HFFc6 (cell line): ENCODE measurements at places on chromosomes 13 and 19. TPM values are rescaled to one million over a fixed set of nuclear protein-coding genes. Genes with fewer than 3 reads are reported as not detected.

LGALS16 gene
- total RNA-seq: not detected in 3 replicates

CFAP97D2 gene
- not detected in 3 replicates for total RNA-seq

ZNF540 gene
- total RNA-seq: 0.14 to 1.0 TPM (median 0.44 TPM) in 3 replicates

CEACAM4 gene
- not detected in 3 replicates for total RNA-seq

DNA sequence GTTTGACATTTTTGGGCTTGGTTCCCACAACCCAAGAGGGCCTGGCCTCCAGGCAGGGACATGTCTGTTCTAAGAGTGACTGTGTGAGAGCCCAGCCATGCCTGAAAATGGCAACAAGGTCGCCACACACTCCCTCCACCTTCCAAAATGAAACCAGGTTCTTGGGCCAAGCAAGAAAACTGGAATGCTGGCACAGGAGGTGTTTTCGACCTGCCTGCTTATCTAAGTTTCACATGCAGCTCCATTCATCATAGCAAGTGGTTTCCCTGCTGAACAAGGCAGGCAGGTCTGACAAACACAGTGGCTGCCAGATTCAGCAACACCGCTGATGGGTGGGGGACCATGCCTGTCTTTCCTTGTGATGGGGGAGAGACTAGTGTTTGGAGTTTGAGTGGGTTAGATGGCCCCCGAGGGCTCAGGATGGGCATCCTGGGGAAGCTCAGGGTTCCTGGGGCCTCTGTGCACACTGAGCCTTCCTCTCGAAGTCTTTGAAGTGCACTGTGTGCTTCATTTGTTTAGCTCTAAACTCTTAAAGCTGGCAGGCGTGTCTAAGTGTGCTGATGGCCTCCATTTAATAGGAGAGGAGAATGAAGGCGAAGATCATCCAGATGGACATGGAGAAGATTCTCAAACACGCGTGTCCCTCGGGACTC lies 17.9 kb upstream of the GAS6 start:
- DNase-seq: no peak
- peaks cover 4% of the 10 kb centered on the region; the same call in 1 of the 2 replicates for H3K27me3 ChIP-seq
- peaks cover 25% of the 10 kb centered on the region for H3K4me1 ChIP-seq
- no peak overlapping the region for H3K27ac ChIP-seq

- no peak overlapping the region for H3K4me3 ChIP-seq
- no peak overlapping the region for H3K27ac ChIP-seq
- no peak for DNase-seq
- peaks cover 1% of the 10 kb centered on the region; the same call in 1 of the 2 replicates for H3K36me3 ChIP-seq
- peaks cover 2% of the 10 kb centered on the region for H3K27me3 ChIP-seq
Measured at GRCh38 chr13:40399756-40400155, 266.7 kb downstream of the FOXO1 start.

DNA sequence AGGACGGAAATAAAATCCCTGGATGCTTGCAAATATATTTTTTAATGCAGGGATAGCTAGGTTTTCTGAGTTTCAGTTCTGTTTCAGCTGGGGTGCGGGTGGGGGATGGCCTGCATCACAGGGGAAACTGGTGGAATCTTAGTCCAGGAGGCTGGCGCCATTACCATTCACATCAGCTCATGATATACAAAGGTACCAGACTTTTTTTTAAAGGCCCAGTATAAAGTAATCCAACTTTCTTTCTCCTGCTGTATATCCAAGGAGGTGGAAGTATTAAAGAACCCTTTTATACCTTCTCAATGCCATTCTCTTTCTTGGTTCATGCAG lies 343.8 kb downstream of the KCNRG start:
- no peak for DNase-seq
- peaks cover 18% of the 10 kb centered on the region for H3K27me3 ChIP-seq

GRCh38 chr13:30128095-30128494 lies 179.3 kb downstream of the KATNAL1 start:
- DNase-seq: no peak
- no peaks in the 10 kb centered on the region; the same call in 1 of the 2 replicates for H3K27me3 ChIP-seq
- no peaks in the 10 kb centered on the region for H3K36me3 ChIP-seq
- peaks cover 58% of the 10 kb centered on the region for H3K4me1 ChIP-seq

GRCh38 chr19:20999731-21000352 lies 20.6 kb upstream of the ZNF430 start:
- peaks cover 2% of the 10 kb centered on the region; the same call in 1 of the 2 replicates for H3K27me3 ChIP-seq
- H3K4me1 ChIP-seq: no peaks in the 10 kb centered on the region
- no peak overlapping the region for H3K27ac ChIP-seq
- H3K36me3 ChIP-seq: no peaks in the 10 kb centered on the region
- peak overlapping the region; percentile 45; the same call in 1 of the 2 replicates for H3K4me3 ChIP-seq

GRCh38 chr19:30006207-30006606 lies 64.2 kb downstream of the URI1 start:
- no peak for DNase-seq
- H3K27ac ChIP-seq: no peak overlapping the region
- no peaks in the 10 kb centered on the region for H3K27me3 ChIP-seq
- peaks cover 27% of the 10 kb centered on the region for H3K36me3 ChIP-seq
- H3K4me1 ChIP-seq: peaks cover 24% of the 10 kb centered on the region

GRCh38 chr13:106996867-106997618 lies 429.1 kb upstream of the ARGLU1 start:
- peak overlapping the region; percentile 70; the same call in 1 of the 2 replicates for H3K4me3 ChIP-seq
- H3K4me1 ChIP-seq: peaks cover 27% of the 10 kb centered on the region; the same call in 1 of the 2 replicates
- peaks cover 7% of the 10 kb centered on the region for H3K36me3 ChIP-seq
- H3K27ac ChIP-seq: peak overlapping the region; percentile 43; the same call in 1 of the 2 replicates

DNA sequence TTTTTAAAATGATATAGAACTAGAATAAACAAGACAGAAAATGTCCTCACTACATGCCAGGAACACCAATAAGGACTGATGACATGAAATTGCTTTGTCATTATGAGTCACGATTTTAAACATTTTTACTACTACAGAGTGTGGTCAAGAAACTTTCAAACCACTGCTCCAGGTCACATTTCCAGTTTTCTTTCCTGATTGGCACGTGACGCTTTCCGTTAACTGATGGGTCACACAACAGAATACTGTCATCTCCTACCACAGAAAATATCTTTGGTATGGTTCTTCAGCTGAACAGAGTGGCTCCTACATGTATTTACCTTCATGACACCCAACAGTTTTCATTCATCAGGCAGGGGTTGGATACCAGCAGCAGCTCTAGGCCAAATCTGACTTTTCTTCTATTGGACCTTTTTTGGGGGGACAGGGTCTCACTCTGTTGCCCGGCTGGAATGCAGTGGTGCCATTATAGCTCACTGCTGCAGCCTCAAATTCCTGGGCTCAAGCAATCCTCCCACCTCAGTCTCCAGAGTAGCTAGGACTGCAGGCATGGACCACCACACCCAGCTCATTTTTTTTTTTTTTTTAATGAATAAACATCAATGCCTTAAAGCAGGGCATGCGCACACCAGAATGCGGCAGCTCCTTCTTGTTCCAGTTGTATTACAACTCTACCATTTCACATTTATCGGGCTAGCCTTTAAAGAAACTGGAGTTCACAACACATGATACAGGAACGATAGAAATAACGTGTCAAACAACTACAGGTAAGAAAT lies 147.4 kb downstream of the RNF17 start:
- H3K4me1 ChIP-seq: peaks cover 27% of the 10 kb centered on the region
- DNase-seq: peak; percentile 62
- H3K27ac ChIP-seq: peak overlapping the region; percentile 90
- H3K4me3 ChIP-seq: peak overlapping the region; percentile 41

- no peak overlapping the region for H3K4me3 ChIP-seq
- DNase-seq: no peak
- H3K36me3 ChIP-seq: no peaks in the 10 kb centered on the region
- no peaks in the 10 kb centered on the region for H3K4me1 ChIP-seq
- no peak overlapping the region for H3K27ac ChIP-seq
Measured at GRCh38 chr13:25948910-25949309, 102.9 kb downstream of the SHISA2 start.

DNA sequence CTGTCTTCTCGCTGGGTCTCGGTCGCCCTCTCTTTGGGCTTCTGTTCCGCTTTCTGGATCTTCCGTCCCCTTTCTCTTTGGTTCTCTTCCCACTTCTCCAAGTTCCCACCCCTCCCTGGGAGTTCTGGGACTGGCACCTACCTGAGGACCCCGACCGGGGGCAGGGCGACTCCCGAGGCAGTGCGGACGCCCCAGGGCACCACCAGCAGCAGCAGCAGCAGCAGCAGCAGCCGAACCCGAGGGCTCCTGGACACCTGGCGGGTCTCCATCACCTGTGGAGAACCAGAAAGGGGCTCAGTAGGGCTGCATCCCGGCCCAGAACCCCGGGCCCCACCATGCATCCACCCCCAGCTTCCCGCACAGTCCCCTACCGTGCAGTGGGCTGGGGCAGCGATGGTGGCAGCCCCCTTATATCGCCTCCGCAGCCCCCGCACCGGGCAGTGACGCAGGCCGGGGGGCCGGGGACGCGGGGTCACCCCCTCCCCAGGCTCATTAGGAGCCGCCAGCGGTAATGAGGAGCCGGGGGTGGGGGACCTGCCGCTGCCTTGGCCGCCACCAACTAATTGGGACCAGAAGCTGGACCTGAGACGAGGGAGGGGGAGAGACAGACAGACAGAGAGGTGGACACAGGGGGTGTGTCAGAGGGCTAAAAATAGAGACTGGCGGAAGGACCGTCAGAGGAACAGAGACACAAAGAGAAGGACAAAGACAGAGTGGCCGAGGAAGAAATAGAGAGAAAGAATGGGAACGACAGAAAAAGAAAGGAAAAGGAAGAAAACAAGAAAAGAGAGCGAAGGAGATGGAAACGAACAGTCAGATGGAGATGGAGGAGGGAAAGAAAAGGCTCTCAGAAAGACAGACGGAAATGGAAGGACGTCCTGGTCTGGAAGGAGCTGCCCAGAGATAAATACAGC lies at the start of gene PTH2:
Gene PTH2, minus strand, starts transcription at position 371 of the 914 bp plus-strand sequence. Its CDS starts 102 bp downstream, at position 269.
- H3K4me3 ChIP-seq: peak within 1 kb of the TSS; percentile 25; the same call in 1 of the 2 replicates
- DNase-seq: no peak
- H3K36me3 ChIP-seq: no peaks in the 10 kb centered on the region; the same call in 1 of the 2 replicates
